ENCODE measurements at places on chromosomes 13 and 19.

- peak; percentile 51 for DNase-seq
Measured at GRCh38 chr19:6273701-6274601, 5.8 kb downstream of the MLLT1 start.

- no peak for DNase-seq
Measured at GRCh38 chr13:97743938-97744337, 209.5 kb upstream of the IPO5 start.

- DNase-seq = no peak
Measured at GRCh38 chr13:110886870-110887596, 27.8 kb downstream of the ANKRD10 start.

DNA sequence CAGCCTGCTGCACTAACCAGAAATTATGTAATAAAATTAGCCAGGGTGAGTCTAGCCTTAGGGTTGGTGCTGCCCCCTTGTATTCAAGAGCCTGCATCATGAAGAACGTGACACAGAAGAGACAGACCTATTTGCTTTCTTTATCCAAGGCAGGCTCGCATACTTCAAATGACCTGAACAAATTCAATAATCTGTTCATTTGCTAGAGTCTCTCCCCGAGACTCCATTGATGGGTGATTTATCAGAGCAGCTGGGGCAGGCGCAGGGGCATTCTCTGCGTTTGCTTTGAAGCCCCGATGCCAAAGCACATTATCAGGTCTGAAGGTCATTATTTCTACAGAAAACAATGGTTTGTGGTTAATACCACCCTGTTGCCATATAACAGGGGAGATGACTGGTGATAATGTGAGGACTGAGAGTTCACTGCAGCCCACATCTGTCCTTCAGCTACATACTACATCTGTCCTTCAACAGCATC lies 520.3 kb downstream of the DIAPH3 start:
- DNase-seq = no peak

DNA sequence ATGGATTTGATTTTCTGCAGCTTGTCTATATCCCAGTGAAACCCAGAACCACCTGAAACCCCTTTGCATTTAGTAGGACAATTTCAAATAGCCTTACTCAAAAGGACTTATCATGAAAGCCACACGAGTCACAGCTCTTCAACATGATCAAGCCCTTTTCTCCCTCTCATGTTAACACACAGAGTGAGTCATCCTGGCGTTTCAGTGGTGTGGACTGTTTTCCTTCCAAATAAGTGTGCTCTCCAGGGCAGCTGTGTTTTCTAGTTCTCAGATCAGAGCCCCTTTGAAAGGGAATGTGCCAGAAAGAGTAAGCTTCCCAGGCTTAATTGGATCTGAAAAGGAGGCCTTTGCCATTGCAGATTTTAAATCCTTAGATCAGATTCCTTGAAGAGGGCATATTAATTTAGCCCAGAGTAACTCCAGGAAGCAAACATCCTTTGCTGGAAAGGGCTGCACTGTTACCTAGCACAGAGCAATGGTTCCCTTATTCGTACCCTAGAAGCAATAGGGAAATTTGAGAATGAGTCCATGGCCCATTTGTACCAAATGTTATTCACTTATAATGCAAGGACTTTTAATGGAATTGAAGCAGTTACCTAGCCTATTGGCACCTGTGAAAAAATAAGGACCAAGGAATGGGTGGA lies 51.3 kb downstream of the ERICH6B start:
- peak; percentile 57 for DNase-seq

- no peak for DNase-seq
Measured at GRCh38 chr19:56660381-56661107, 11.0 kb downstream of the ZNF835 start.

- no peak for DNase-seq
Measured at GRCh38 chr13:85666356-85666755, 132.9 kb downstream of the SLITRK6 start.

- peak; percentile 93 for DNase-seq
Measured at GRCh38 chr19:44752816-44753625, 4.5 kb downstream of the BCL3 start.

- no peak for DNase-seq
Measured at GRCh38 chr19:35756377-35757230, at the start of gene HSPB6. Gene HSPB6, minus strand, starts transcription at chr19:35757029. Its CDS starts 21 bp downstream, at chr19:35757008.

DNA sequence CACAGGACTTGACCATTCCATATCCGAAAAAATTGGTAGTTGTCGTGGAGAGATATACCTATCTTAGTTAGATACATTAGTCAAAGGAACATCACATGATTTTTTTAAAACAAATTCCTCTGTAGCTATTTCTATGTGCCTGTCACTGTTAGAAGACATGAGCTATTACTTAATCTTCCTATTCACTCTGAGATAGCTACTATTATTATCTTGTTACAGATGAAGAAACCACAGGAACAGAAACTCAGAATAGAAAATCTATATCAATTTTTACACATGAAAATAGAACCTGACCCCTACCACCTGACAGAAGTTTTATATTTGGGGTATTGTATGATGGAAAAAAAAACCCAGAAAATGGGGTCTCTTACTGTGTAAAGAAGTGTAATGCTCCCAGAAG lies 68.9 kb upstream of the TDRD3 start:
- no peak for DNase-seq

DNA sequence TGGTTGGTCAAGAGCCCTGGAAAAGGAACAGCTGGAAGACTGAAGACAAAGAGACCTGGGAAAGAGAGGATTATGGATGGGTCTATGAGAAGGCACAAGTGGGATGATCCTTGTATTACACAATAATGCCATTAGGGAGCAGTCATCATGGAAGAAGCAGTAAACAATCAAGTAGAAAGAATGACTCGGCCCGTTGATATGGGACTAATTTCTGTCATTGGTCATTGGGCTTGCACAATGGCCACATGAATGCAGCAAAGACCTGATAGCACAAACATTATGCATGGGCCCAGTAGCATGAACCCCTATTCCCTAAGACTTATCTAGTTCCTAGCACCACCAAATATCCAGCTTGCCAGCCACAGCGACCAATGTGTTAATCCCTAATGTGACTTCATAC lies 390.3 kb upstream of the ZNF507 start:
- DNase-seq = no peak

DNA sequence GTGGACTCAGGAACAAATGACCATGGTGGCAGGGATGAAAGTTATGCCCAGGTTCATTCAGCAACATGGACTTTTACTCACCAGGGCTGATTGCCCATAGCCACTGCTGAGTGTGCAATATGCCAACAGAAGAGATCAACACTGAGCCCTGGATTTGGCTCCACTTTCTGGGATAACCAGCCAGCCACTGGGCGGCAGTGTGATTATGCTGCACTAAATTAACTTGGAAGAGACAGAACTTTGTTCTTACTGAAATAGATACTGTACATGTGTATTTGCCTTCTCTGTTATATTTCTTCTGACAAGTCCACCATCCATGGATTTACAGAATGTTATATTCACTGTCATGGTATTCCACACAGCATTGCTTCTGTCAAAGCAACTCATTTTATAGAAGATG lies 257.4 kb downstream of the TDRD3 start:
- DNase-seq = no peak

- peak; percentile 3 for DNase-seq
Measured at GRCh38 chr13:38535261-38535660, 151.6 kb upstream of the FREM2 start.

DNA sequence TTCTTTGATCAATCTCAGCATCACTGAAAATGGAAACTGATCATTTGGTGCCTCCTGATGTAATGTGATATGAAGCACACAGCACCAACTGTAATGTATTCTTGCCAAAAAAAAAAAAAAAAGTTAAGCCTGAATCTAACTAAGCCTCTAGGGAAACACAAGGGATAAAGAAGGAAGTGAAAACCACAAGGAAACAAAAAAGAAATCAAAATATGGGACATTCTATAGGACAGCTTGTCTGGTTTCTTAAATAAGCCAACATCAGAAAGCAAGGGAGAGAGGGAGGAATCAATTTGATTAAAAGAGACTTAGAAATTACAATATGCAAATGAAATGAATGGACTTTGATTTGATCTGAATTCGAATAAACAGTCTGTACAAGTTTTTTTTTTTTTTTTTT lies 20.6 kb upstream of the METTL21C start:
- DNase-seq = no peak

DNA sequence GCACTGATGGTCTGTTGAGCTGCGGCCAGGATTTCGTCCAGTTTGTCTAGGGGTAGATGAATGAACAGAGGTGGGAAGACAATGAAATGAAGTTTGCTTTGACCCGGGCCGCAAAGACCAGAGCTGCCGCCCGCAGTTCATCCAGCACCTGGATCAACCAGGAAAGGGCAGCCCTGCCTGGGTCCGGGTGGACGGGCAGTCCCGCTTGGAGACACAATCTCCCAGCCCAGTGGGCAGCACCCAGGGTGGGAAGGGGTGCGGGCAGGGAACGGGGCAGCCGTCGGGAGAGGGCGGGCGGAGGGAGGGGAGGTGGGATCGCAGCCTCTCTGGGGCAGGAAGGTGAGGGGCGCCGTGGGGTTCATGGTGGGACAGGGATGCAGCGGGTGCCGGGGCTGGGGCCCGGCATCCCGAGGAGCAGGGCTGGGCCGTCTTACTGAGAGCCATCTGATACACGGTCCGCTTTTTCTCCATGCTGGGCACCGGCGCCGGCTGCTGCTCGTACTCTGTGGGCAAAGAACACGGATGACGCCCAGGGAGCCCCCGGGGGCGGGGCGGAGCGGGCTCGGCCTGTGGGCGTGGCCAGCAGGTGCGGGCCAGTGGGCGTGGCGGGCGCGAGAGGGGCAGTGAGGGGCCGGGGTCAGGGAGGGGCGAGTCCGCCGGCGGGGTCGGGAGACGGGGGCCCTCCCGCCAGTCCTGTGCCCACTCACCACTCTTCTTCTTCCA lies 33.1 kb downstream of the SHANK1 start:
- no peak for DNase-seq

- no peak for DNase-seq
Measured at GRCh38 chr13:112370311-112370710, 5.8 kb upstream of the SPACA7 start.

GRCh38 chr13:44068737-44069136 lies 189.0 kb downstream of the LACC1 start:
- DNase-seq = peak; percentile 15

DNA sequence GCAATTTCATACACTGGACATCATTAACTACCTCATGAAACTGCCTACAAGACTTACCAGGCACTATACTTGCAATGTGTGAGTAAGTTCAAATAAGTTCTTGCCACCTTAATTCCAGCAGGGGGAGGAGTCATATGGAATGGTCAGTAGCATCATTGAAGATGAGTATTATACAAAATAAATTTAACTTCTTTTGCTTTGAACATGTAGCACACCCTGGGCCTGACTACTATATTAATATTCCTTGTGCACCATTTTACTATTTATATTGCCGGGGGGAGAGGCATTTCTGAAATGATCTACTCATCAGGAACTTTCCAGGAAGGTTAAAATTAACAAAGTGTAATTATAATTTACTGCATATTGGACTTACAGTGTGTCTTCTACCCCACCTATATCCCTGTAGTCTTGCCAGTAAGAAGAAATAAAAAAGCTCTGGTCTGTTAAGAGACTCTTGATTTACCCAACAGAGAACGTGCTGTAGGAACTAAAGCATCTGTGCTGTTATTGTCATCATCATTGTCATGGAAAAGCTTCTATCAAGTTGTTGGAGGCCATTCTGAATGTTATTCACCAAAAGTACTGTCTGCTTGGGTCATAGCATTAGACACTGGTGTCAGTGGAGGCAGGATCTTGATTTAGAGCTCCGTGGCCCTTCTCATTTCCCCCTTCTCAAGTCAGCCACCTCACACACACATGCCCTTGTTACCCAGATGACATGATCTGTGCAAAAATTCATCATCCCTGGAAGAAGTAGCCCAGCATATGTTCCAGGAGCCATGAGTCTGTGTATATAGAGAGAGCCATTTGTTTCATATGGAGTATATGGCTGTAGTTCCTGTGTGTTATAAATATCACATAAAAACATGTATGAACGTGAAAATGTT lies 147.1 kb downstream of the MTUS2 start:
- no peak for DNase-seq

DNA sequence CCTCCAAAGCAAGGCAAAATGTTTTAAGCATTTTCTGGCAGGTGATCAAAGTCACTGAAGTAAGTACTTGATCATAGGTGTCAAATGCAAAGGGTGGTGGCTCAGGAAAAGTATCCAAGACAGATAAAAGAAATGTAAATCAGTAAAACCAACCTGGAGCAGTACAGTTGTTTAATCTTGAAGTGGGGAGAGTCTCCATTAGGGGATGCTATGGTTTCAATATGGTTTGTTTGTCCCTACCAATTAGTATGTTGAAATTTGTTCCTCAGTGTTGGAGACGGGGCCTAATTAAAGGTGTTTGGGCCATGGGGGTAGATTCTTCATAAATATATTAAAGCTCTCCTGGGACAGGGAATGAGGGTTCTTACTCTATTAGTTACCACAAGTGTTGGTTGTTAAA lies 1781.7 kb upstream of the PRR20A start:
- DNase-seq = no peak

- DNase-seq = no peak
Measured at GRCh38 chr19:32642771-32643170, 32.2 kb downstream of the ANKRD27 start.

- DNase-seq = peak; percentile 39
Measured at GRCh38 chr19:3507371-3508120, 1.4 kb downstream of the FZR1 start.

- no peak for DNase-seq
Measured at GRCh38 chr13:70668293-70668692, 560.0 kb upstream of the KLHL1 start.

DNA sequence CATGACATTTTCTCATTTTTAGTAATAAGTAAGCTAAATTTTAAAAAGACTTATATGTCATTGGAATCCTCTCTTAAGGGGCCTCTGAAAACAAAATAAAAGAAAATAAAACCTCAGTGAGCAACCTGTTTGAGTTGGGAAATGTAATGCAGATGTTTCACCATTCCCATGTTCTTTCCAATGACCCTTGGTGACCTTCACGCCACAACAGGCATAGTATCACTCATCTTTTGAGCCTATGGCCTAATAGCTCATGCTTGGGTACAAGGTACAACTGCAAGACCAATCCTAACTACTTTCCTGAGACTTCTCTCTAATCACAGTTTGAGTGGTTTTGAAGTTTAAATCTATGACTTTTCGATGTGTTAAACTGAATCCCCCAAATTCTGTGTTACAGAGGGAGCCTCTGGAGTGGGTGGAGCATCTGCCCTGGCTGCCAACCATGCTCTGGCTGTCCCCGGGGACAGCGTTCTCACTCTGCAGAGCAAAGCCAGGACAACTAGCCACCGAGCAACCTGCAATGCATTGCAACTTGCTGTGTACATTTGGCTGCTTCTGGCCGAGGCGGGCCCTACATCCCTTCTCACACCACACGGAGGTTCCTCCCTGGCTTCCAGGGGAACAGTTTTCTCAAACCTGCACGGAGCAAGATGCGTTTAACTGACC lies 307.9 kb upstream of the MAB21L1 start:
- no peak for DNase-seq

GRCh38 chr19:1259206-1259875 lies 9.8 kb upstream of the CIRBP start:
- DNase-seq = no peak

- peak; percentile 70 for DNase-seq
Measured at GRCh38 chr13:36903925-36904595, 16.0 kb downstream of the SMAD9 start.

GRCh38 chr13:33537026-33537425 lies 251.5 kb upstream of the STARD13 start:
- no peak for DNase-seq

Data from NCI-H2029 (cell line).